ENCODE measurements at places on chromosomes 3 and 15. TPM values are rescaled to one million over a fixed set of nuclear protein-coding genes. Genes with fewer than 3 reads are reported as not detected.

CCR9 gene
- 7.4 TPM for total RNA-seq

- no peaks in the 10 kb centered on the region for H3K36me3 ChIP-seq
- no peak overlapping the region for H3K4me3 ChIP-seq
Measured at GRCh38 chr15:57503911-57504598, 87.6 kb upstream of the MYZAP start.

DNA sequence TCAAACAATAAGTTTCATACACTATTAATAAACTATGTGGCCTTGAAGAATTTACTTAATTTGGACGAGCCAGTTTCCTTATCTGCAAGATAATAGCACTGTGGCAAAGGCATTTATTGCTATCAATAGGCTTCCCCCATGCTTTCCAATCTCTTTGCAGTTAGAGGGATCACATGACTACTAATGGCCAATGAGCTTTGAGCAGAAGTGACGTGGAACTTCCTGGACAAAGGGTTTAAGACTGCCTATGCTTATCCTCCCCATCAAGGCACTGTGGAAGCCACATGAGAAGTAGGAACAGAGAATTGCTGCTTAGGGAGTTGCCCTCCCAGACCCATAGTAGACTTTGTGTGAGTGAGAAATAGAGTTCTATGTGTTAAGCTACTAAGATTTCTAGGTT is 16.7 kb upstream of the ZMAT3 start:
- H3K4me3 ChIP-seq = no peak overlapping the region
- no peaks in the 10 kb centered on the region for H3K4me1 ChIP-seq
- DNase-seq = no peak
- no peaks in the 10 kb centered on the region for H3K36me3 ChIP-seq
- H3K27me3 ChIP-seq = no peaks in the 10 kb centered on the region

- H3K4me1 ChIP-seq = no peaks in the 10 kb centered on the region
- no peaks in the 10 kb centered on the region for H3K36me3 ChIP-seq
- H3K27ac ChIP-seq = no peak overlapping the region
- no peak for DNase-seq
Measured at GRCh38 chr3:172227340-172228035, 188.1 kb downstream of the FNDC3B start.

DNA sequence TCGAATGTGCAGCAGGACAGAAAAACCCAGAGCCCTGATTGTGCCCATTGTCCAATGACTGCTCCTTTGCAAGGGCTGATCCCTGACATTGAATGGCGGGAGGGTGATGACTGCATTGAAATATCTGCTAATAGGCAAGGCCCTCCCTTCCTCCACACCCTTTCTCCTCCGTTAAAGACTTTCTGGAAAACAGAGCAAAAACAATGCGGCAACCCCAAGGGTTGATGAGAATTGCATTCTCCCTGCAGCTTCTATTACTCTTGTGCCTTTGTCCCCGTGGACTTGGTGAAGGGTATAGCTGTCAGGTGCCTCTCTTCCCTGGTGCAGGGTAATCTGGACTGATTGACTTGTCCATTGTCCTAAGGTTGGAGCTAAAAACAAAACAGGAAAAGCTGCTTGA is 71.8 kb downstream of the THSD4 start:
- H3K27ac ChIP-seq = no peak overlapping the region
- DNase-seq = no peak
- no peak overlapping the region for H3K4me3 ChIP-seq
- no peaks in the 10 kb centered on the region for H3K36me3 ChIP-seq
- H3K4me1 ChIP-seq = no peaks in the 10 kb centered on the region
- no peaks in the 10 kb centered on the region for H3K27me3 ChIP-seq

FAH gene
- total RNA-seq = 6.6 TPM

ASB14 gene
- total RNA-seq = not detected

- H3K27me3 ChIP-seq = no peaks in the 10 kb centered on the region
- no peaks in the 10 kb centered on the region for H3K36me3 ChIP-seq
- no peak overlapping the region for H3K4me3 ChIP-seq
- H3K4me1 ChIP-seq = peaks cover 6% of the 10 kb centered on the region
Measured at GRCh38 chr3:183303690-183304089, 50.6 kb downstream of the B3GNT5 start.

PLCB2 gene
- 14.9 TPM for total RNA-seq

GCNT3 gene
- 112 TPM for total RNA-seq

DNA sequence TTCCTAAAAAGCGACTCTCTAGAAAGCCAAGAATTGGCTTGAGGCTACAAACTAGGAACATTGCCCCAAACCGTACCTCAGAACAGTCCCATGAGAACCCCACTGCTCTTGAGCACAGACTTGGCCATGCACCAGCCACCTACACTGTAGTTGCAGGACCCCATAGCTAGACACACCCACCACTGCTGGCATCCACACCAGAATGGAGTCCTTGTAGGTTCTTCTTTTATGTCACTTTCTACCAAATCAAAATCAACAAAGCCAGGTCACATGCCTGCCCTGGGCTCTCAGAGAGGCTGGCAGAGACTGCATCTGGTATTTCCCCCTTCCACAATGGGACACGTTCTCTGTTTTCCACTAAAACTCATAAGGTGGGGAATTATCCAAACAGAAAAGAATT is 290.5 kb downstream of the SHOX2 start:
- no peaks in the 10 kb centered on the region for H3K4me1 ChIP-seq
- no peaks in the 10 kb centered on the region for H3K27me3 ChIP-seq
- no peaks in the 10 kb centered on the region for H3K36me3 ChIP-seq

GRCh38 chr3:34919025-34919424 is 720.3 kb upstream of the ARPP21 start:
- no peaks in the 10 kb centered on the region for H3K4me1 ChIP-seq
- H3K36me3 ChIP-seq = no peaks in the 10 kb centered on the region
- H3K27ac ChIP-seq = no peak overlapping the region
- H3K27me3 ChIP-seq = no peaks in the 10 kb centered on the region
- DNase-seq = no peak

- peak overlapping the region; percentile 57 for H3K27ac ChIP-seq
- H3K4me3 ChIP-seq = no peak overlapping the region
- no peaks in the 10 kb centered on the region for H3K36me3 ChIP-seq
- no peaks in the 10 kb centered on the region for H3K27me3 ChIP-seq
- DNase-seq = peak; percentile 31
- no peaks in the 10 kb centered on the region for H3K4me1 ChIP-seq
Measured at GRCh38 chr3:139533781-139534454, 5.6 kb downstream of the RBP1 start.

GFM1 gene
- 36.3 TPM for total RNA-seq

DNA sequence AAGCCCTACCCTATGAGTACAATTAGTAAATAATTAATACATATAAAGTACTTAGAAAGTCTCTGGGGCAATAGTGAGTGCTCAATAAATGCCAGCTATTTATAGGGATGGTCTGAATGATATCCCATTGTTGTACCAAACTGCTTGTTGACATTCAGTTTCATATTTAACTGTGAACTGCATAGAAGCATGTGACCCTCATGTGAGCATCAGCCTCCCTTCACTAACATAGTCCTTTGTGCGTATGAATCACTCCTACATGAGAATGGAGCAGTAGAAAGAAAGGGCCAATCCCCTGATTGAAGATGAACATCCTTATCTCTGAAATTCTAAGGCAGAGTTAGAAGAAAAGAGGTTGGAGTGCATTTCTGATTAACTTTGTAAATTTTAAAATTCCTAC is 68.7 kb upstream of the ATP10A start:
- H3K27ac ChIP-seq = no peak overlapping the region
- H3K27me3 ChIP-seq = no peaks in the 10 kb centered on the region
- no peak overlapping the region for H3K4me3 ChIP-seq
- H3K4me1 ChIP-seq = no peaks in the 10 kb centered on the region

GRCh38 chr3:73026111-73026759 is 29.6 kb downstream of the PPP4R2 start:
- no peaks in the 10 kb centered on the region for H3K36me3 ChIP-seq
- H3K4me1 ChIP-seq = no peaks in the 10 kb centered on the region
- H3K27me3 ChIP-seq = no peaks in the 10 kb centered on the region
- H3K27ac ChIP-seq = no peak overlapping the region

DNA sequence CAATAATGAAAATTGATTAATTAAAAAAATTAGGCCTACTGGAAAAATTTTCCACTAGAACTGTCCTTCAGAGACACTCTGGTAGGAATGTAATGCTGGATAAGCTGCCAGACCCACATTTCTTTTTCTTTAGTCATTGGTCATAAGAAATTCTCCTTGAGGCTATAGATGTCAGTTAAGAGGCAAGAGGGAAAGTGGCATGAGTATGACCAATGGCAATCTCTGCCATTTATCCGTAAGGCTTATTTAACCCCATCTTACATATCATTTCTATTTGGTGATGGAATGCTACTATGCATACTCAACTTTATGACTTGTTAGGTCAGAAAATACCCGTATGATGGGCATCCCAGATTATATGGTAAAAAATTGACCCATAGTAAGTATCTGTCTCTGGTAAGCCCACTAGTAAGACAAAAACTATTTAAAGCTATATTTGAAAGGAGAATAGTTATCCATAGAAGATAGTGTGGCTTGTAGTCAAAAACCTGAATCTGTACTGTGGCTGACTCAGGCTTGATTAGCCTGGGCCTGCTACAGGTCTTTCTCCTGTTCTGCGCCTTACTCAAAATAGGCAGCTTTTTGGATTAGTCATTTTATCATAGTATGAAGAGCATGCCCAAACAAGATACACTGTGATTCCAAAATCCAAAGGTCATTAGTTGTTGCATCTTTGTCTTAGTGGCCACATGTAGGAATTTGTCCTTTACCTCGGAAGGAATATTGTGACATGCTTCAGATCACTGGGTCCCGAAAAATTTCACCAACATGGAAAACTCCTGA is 314.7 kb downstream of the PYDC2 start:
- no peaks in the 10 kb centered on the region for H3K36me3 ChIP-seq
- H3K4me3 ChIP-seq = no peak overlapping the region
- DNase-seq = no peak
- H3K27ac ChIP-seq = no peak overlapping the region
- no peaks in the 10 kb centered on the region for H3K4me1 ChIP-seq
- no peaks in the 10 kb centered on the region for H3K27me3 ChIP-seq

DNA sequence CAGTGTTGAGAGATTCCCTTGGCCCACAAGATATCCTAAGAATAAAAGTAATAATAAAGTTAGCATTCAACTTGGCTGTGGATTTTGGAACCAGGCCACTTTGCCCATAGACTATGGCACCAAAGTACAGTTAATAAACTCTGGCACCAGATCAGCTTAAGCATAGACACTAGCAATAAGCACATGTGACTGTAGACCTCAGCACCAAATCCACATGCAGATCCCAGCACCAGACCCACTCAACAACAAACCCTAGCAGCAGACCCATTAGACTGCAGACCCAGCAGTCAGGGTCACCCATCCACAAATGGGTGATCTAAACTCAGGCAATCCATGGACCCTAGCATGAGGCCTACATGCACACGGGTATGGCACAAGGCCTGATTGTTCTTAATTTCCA is 384.8 kb upstream of the CADM2 start:
- no peak for DNase-seq
- no peaks in the 10 kb centered on the region for H3K27me3 ChIP-seq
- H3K36me3 ChIP-seq = no peaks in the 10 kb centered on the region

DNA sequence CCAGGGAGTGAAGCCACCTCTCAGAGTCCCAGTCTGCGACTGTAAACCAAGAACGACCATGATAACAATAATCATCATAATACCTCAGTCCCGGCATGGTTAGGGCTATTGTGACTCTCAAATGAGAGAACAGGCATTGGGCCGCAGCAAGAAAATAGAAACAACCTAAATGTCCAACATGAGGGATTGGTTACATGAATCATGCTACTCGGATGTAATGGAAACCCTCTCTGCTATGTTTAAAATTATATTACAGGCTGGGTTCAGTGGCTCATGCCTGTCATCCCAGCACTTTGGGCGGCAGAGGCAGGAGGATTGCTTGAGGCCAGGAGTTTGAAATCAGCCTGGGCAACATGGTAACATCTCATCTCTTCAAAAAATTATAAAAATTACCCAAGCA is 2.8 kb downstream of the CPN2 start:
- no peak overlapping the region for H3K4me3 ChIP-seq
- H3K27ac ChIP-seq = no peak overlapping the region
- H3K27me3 ChIP-seq = no peaks in the 10 kb centered on the region
- no peaks in the 10 kb centered on the region for H3K36me3 ChIP-seq
- DNase-seq = no peak

DNA sequence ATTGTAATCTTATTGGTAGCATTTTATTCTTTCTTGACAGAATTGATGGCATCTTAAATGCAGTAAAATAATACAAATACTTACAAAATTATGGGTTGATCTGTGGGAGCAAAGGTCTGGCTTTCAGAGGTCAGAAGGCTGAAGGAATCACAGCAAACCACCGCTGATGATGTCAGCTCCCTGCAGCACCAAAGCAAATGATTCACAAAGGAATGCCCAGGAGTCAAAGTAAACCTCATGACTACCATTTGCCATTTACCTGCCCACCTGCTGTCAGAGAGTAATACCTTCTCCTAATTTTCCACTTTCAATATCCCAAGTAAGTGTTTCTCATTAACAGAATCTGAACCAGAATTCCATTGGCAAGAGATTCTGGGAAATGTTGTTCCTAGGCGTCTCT is 46.1 kb downstream of the CPA3 start:
- no peaks in the 10 kb centered on the region for H3K27me3 ChIP-seq
- no peaks in the 10 kb centered on the region for H3K36me3 ChIP-seq
- no peak overlapping the region for H3K4me3 ChIP-seq

VWA5B2 gene
- 5.4 TPM for total RNA-seq

- H3K27ac ChIP-seq = peak overlapping the region; percentile 89
- peaks cover 8% of the 10 kb centered on the region for H3K4me1 ChIP-seq
- DNase-seq = peak; percentile 87
- H3K27me3 ChIP-seq = no peaks in the 10 kb centered on the region
Measured at GRCh38 chr15:67146875-67147381, 81.5 kb downstream of the SMAD3 start.

ZNF35 gene
- total RNA-seq = 7.8 TPM

OXTR gene
- total RNA-seq = not detected

GRCh38 chr15:41396111-41396510 is 6.2 kb downstream of the NDUFAF1 start:
- no peaks in the 10 kb centered on the region for H3K4me1 ChIP-seq
- no peaks in the 10 kb centered on the region for H3K36me3 ChIP-seq
- H3K4me3 ChIP-seq = no peak overlapping the region
- H3K27me3 ChIP-seq = no peaks in the 10 kb centered on the region
- no peak for DNase-seq

- H3K36me3 ChIP-seq = no peaks in the 10 kb centered on the region
- no peak overlapping the region for H3K4me3 ChIP-seq
- H3K27ac ChIP-seq = no peak overlapping the region
- no peak for DNase-seq
- H3K27me3 ChIP-seq = no peaks in the 10 kb centered on the region
- H3K4me1 ChIP-seq = no peaks in the 10 kb centered on the region
Measured at GRCh38 chr3:88141458-88142083, 8.2 kb upstream of the C3orf38 start.
